ENCODE measurements at places on chromosomes 1 and 21.

GRCh38 chr21:46184625-46185555 lies 631 bp upstream of the SPATC1L start:
- peak; percentile 72 for DNase-seq
- peak overlapping the region; percentile 58 for H3K4me3 ChIP-seq
- no peaks in the 10 kb centered on the region for H3K36me3 ChIP-seq
- peak overlapping the region; percentile 69 for H3K27ac ChIP-seq
- no peaks in the 10 kb centered on the region for H3K4me1 ChIP-seq
- H3K27me3 ChIP-seq = no peaks in the 10 kb centered on the region

DNA sequence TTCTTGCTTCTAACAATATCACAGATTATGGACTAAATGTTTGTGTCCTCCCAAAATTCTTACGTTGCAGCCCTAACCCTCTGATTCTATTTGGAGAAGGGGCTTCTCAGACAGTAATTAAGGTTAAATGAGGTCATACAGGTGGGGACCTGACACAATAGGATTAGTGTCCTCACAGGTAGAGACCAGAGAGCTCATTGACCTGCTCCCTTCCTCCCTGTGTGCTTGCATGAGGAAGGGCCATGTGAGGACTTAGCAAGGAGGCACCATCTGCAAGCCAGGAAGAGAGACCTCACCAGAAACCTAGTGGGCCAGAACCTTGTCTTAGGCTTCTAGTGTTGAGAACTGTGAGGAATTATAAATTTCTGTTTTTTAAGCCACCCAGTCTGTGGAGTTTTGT lies 322.6 kb downstream of the SMYD3 start:
- H3K27ac ChIP-seq = no peak overlapping the region
- H3K4me3 ChIP-seq = no peak overlapping the region
- no peak for DNase-seq
- H3K36me3 ChIP-seq = no peaks in the 10 kb centered on the region

DNA sequence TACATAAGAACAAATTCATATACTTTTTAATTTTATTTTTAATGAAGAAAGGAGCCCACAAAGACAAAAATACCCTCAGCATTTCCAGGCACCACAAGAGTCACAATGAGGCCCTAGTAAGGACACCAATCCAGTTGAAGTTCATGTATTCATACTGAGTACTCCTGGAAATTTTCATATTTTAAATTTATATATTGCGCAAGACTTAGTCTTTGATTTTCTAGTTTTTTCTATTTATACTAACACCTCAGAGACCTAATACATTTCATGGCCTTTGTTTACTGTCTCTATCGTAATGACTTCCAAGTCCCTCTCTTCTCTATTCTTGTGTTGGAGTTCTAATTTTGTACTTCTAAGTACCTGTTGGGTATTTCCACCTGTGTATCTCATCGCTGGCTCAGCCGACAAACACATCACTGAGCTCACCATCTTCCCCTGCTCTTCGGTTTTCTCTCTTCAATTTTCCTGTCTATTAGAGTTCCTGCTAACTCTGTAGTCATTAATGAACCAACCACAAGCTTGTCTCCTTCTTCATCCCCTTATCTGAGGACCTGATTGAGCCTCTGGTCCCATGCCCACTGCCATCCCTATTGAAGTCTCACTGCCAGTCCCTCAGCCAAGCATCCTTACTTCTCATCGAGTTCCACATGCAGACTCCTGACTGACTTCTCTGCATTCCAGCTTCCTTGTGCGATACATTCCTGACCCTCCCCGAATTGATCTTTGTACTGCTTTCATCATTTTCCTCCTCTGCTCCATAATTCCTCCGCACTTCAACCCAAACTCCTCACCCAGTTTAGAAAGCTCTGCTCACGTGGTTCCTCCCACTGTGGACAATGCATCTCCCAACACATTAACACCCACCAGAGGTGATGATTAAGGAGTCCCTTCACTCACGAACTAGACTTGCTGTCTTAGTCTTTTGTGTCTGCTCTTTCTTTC lies 17.3 kb upstream of the IRF2BP2 start:
- H3K4me1 ChIP-seq = no peaks in the 10 kb centered on the region
- no peak overlapping the region for H3K4me3 ChIP-seq
- DNase-seq = no peak

GRCh38 chr1:31912839-31913239 lies 25.3 kb downstream of the PTP4A2 start:
- no peak overlapping the region for H3K4me3 ChIP-seq
- H3K4me1 ChIP-seq = no peaks in the 10 kb centered on the region
- no peaks in the 10 kb centered on the region for H3K27me3 ChIP-seq
- H3K27ac ChIP-seq = no peak overlapping the region

GRCh38 chr21:41251961-41252642 lies 64.5 kb upstream of the FAM3B start:
- no peak overlapping the region for H3K4me3 ChIP-seq
- H3K27ac ChIP-seq = no peak overlapping the region
- H3K36me3 ChIP-seq = no peaks in the 10 kb centered on the region

- H3K4me1 ChIP-seq = no peaks in the 10 kb centered on the region
- no peaks in the 10 kb centered on the region for H3K27me3 ChIP-seq
- H3K27ac ChIP-seq = no peak overlapping the region
These were observed 144.2 kb downstream of the PTPRU start for GRCh38 chr1:29380532-29380931.

GRCh38 chr1:35882586-35882944 lies 444 bp upstream of the AGO1 start:
- no peak for DNase-seq
- no peaks in the 10 kb centered on the region for H3K36me3 ChIP-seq
- H3K27me3 ChIP-seq = no peaks in the 10 kb centered on the region
- H3K27ac ChIP-seq = no peak overlapping the region

- no peak for DNase-seq
- H3K4me3 ChIP-seq = no peak overlapping the region
- H3K27me3 ChIP-seq = no peaks in the 10 kb centered on the region
- H3K36me3 ChIP-seq = no peaks in the 10 kb centered on the region
These were observed 43.8 kb upstream of the RAVER2 start for GRCh38 chr1:64701071-64701470.

DNA sequence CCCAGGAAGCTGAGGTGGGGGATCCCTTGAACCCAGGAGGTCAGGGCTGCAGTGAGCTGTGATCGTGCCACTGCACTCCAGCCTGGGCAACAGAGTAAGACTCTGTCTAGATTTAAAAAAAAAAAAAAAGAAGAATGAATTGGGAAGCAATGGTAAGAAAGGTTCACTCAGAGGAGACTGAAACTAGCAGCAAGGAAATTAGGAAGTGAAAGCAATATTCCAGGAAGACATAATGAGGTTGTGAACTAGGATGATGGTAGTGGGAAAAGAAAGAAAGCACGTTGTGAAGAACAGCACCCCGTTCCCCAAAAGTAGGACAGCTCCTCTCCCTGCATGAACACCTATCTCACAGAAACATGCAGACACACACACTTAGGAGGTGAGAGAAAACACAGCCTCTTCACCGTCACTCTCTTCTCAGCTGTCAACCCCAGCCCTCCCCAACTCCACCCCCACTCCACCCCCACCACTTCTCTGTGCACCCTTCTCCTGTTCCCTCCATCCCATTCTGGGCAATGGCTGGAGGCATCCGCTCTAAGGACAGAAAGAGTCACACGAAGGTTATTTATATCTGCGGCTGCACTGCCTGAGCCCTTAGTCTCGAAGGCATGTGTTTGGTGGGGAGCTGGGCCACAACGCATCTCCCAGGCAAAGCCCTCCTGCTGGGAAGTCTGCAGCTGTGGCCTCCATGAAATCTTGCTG lies 101.8 kb upstream of the LPGAT1 start:
- H3K27me3 ChIP-seq = no peaks in the 10 kb centered on the region
- DNase-seq = no peak
- no peaks in the 10 kb centered on the region for H3K36me3 ChIP-seq

DNA sequence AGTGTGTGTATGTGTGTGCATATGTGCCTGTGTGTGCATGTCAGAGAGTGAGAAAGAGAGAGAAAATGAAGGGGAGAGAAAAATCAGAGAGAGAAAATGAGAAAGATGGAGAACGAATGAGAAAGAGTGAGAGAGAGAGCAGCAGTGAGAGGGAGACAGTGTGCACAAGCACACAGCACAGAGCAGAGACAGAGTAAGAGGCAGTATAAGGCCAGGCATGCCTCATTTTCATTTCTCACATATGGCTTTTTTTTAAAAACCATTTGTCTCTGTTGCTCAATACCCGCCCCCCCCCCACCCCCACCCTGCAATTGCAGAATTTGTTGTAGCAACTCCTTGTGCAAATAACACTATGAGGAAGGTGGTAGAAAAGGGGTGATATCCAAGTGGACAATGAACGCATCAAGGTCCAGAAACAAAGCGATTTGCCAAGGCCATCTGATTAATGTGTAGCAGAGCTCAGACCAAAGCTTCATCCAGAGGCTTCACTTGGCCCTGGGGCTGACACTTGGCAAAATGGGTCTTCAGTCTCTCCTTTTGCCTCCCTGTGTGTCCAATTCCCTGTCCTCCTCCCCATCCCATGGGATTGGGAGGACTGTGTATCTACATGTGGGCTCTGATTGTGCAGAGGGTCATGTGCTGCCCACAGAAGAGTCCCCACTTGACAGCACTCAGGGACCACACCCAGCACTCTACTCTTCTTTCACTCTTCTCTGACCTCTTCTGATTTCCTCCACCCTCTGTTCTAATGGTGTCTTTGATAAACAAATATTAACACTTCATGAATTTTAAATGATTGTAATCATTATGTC lies 38.9 kb upstream of the HSD3B1 start:
- H3K27me3 ChIP-seq = no peaks in the 10 kb centered on the region
- H3K36me3 ChIP-seq = no peaks in the 10 kb centered on the region
- DNase-seq = peak; percentile 18
- H3K27ac ChIP-seq = no peak overlapping the region
- no peaks in the 10 kb centered on the region for H3K4me1 ChIP-seq
- H3K4me3 ChIP-seq = no peak overlapping the region

DNA sequence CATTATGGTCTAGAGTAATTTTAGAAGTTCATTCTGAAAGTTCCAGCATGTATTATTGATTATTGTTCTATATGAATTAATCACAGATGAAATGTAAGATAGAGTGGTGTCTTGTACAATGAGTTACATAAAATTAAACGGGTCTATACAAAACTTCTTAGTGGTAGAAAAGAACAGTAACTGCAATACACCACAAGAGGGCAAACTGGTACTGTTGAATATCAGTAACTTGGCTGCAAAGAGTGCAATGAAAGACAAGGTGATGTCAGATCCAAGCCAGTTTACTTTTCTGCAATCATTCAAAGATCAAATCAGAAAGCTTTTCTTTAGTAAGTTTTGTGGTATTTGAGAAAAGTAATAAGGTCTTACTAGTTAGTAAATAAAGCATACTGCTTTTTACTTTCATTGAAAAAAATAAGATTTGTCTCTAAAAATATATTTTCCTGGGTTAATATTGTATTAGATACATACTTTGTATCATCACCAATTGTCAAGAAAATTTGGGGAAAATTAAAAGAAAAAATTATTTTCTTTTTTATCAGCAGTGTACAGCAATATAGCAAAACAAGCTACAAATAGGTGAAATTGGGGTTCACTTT lies 66.4 kb upstream of the BTG3 start:
- H3K36me3 ChIP-seq = no peaks in the 10 kb centered on the region
- no peaks in the 10 kb centered on the region for H3K4me1 ChIP-seq
- no peak overlapping the region for H3K27ac ChIP-seq
- no peak overlapping the region for H3K4me3 ChIP-seq

DNA sequence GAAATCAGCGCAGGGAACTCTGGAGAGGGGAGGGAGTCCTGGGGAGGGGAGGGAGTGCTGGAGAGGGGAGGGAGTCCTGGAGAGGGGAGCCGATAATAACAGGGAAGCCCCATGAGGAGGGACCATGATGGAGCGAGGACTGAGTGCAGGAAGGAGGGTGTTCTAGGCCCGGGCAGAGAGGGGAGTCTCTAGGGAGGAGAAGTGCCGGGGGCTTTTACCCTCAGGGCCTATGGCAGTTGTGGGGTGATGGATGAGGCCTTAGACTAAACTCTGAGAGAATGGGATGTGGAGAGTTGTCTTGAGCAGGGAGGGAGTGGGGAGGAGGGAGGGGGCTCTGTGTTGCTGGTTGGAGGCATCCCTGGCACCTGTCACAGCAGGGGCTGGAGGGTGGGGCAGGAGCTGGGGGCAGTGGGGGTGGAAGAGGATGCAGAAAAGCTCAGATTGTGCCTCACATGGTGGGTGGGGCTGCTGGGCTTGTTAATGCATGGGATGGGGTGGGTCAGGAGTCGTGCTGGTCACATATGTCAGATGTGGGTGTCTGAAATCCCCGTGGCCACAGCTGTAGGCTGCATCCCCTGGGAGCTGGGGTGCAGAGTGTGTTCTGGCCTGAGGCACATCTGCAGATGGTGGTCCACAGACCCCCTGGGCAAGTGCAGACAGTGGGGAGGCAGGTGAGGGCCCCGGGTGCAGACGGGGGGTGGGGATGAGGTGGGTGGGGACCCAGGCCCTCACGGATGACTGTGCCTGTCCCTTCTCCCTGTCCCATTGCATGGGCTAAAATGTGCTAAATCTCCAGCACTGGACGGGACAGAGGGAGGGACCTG lies 88.4 kb upstream of the COL6A1 start:
- no peak for DNase-seq
- no peaks in the 10 kb centered on the region for H3K36me3 ChIP-seq
- H3K4me1 ChIP-seq = no peaks in the 10 kb centered on the region
- H3K4me3 ChIP-seq = no peak overlapping the region

DNA sequence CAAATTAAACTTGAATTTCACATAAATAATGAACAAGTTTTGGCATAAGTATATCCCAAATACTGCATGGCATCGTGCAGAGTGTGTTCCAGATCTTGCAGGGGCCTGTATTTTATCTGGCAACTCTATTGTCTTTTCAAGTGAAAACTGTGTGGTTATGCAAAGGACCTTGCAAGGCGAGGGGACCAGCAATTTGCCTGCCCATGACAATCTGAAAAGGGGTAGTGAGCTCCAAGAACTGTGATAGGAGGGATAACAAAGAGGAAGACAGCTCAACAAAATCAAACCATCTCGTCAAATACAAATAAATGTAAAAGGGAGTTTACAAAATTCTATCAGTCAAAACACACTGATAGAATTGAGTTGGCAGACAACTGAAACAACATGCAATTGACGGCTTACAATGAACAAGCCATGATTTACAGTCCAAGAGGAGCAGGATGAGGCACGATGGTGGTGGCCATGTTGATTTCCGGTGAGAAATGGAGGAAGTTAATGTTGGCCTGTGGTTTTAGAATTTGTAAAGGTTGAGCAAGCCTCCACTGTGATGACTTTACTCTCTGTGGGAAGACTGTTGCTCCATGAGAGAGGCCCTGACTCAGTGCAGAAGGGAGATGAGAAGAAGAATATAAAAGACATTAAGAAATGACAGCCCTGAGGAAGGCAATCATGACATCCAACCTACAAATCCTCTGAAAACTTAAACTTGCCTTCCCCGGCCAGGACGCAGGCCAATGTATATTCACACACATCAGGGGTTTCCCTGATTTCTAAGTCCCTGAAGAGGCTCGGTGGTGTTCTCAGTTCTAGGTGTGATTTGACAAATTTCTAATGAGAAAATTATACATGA lies 132.2 kb downstream of the ADSS2 start:
- no peaks in the 10 kb centered on the region for H3K36me3 ChIP-seq
- H3K4me1 ChIP-seq = peaks cover 6% of the 10 kb centered on the region
- H3K27me3 ChIP-seq = no peaks in the 10 kb centered on the region
- H3K4me3 ChIP-seq = no peak overlapping the region
- DNase-seq = no peak

Measured in colonic mucosa (tissue), 4 donors.